Endodermal cell (in vitro differentiated cells): ENCODE measurements at places on chromosomes 7 and 10. TPM values are rescaled to one million over a fixed set of nuclear protein-coding genes. Genes with fewer than 3 reads are reported as not detected.

The NKX1-2 gene
- total RNA-seq = 2.4 and 3.3 TPM in 2 replicates

The SPDYE8 gene
- not detected in 3 replicates for total RNA-seq

The PRKCQ gene
- 21.0 and 24.3 TPM in 2 replicates for total RNA-seq

The SEMA3C gene
- total RNA-seq = 0.15 and 0.68 TPM in 2 replicates

The SPDYE1 gene
- total RNA-seq = 0.15 TPM in 1 of 2 replicates, not detected in the other

The IGF2BP3 gene
- 112 and 123 TPM in 2 replicates for total RNA-seq

GRCh38 chr7:158707610-158708009 lies 3.0 kb upstream of the NCAPG2 start:
- H3K27ac ChIP-seq = no peak overlapping the region
- no peaks in the 10 kb centered on the region for H3K36me3 ChIP-seq
- DNase-seq = peak; percentile 64
- no peak overlapping the region for H3K4me3 ChIP-seq
- H3K27me3 ChIP-seq = no peaks in the 10 kb centered on the region

DNA sequence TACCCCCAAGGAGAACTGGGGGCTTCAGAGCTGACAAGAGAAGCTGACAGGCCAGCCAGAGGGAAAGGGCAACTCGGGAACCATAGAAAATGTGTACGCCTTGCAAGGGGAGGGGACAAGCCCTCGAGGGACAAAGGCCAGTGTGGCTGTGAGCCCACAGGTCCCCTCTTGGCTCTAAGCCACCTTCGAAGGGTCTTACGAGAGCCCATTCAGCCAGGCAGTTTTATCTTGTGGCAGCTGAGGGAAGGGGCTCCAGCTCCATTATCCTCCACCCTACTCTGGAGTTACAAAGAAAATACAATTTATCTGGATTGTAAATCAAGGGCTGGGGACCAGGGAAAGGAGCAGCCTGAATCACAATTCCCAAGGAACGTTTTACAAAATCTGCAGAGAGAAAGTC lies 159.5 kb upstream of the ZMIZ1 start:
- DNase-seq = peak; percentile 29
- H3K4me3 ChIP-seq = no peak overlapping the region
- no peaks in the 10 kb centered on the region for H3K4me1 ChIP-seq
- H3K36me3 ChIP-seq = no peaks in the 10 kb centered on the region

DNA sequence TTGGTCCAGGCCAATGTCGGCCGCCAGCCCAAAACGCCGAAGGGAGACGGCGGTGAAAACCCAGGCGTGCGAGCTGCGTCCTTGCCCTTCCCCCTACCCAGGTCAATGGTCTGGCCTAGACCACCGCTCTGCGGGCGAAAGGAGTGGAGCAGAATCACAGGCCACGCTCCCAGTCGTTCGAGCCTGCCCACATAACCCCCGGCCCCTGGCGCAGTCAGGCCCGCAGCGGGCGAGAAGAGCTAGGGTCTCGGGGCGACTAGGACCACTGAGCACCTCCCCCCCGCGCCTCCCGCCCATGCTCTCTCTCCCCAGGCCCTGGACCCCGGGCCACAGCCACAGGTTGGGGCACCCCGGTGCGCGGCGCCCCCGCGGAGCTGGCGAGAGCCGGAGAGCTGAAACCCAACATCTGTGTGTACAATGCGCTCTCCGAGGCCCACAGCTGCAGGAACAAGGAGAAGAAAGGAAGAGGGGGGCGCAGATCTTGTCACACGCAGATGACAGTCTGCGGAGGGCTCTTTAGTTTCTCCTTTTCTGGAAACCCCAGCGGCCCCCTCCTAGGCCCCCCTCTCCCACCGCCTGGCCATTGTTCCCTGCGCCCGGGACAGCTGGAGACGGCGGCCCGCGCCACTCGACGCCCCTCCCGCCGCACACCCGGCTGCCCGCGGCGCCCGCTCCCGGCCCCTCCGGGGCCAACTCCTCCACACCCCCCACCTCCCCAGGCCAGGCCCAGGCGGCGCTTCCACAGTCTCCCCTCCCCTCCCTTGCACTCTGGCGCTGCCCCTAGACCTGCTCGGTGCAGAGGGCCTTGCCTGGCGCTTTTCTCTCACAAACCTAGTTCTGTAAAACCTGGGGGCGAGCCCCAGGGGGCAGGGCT lies 355.0 kb downstream of the DNAJB6 start:
- no peak overlapping the region for H3K27ac ChIP-seq
- no peaks in the 10 kb centered on the region for H3K27me3 ChIP-seq
- no peak overlapping the region for H3K4me3 ChIP-seq
- peak; percentile 74 for DNase-seq
- no peaks in the 10 kb centered on the region for H3K36me3 ChIP-seq
- H3K4me1 ChIP-seq = no peaks in the 10 kb centered on the region

- H3K27me3 ChIP-seq = no peaks in the 10 kb centered on the region
- no peak for DNase-seq
- no peak overlapping the region for H3K27ac ChIP-seq
- H3K36me3 ChIP-seq = no peaks in the 10 kb centered on the region
Measured at GRCh38 chr10:34599026-34599795, 215.9 kb downstream of the PARD3 start.

DNA sequence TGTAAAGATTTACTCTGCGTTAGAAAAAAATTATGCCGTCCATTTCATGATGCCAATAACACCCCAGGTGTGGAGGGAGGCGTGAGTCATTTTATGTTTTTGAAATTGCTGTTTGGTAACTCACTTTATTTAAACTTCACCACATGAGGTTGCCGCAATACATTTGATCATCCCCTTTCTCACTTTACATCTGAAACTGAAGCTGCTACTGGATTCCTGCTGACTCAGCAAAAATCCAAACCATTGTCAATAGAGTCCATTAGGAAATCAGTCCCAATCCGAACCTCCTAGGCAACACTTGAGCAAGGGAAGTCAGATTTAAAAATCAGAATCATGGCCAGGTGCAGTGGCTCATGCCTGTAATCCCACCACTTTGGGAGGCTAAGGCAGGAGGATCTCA lies 136.6 kb upstream of the SVIL start:
- H3K27me3 ChIP-seq = no peaks in the 10 kb centered on the region
- H3K27ac ChIP-seq = no peak overlapping the region
- no peak overlapping the region for H3K4me3 ChIP-seq
- no peaks in the 10 kb centered on the region for H3K36me3 ChIP-seq
- DNase-seq = no peak
- H3K4me1 ChIP-seq = no peaks in the 10 kb centered on the region

DNA sequence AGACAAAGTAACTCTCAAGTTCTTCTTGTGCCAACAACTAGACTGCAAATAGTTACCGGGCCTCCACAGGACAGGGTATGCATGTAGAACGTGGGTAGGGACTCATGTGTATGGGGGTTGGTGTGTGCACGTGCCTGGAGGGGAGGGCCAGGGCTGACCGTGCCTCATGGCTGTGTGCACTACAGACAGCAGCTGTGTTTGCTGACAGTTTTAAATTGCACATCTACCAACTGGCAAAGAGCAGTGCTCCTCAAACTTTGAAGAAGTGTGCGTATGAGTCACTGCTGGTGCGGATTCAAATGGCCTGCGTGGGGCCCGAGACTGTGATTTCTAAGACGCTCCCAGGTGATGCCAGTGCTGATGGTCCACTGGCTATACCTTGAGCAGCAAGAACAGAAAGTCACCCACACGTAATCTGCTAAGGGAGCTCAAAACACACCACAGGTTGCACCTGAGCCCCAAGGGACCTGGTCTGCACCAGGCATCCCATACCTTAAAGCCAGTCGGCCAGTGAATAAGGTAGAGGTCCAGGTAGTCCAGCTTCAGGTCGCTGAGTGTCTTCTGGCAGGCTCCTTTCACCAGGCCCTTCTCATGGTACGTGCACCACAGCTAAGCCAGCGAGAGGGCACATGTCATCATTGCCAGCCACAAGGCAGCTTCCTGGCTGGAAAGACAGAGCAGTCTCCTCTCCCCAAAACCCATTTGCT lies 8.5 kb downstream of the AKR1B1 start:
- no peak overlapping the region for H3K27ac ChIP-seq
- H3K27me3 ChIP-seq = no peaks in the 10 kb centered on the region
- H3K4me1 ChIP-seq = peaks cover 9% of the 10 kb centered on the region
- H3K4me3 ChIP-seq = no peak overlapping the region

- no peaks in the 10 kb centered on the region for H3K4me1 ChIP-seq
- H3K36me3 ChIP-seq = no peaks in the 10 kb centered on the region
- H3K27ac ChIP-seq = no peak overlapping the region
- no peak for DNase-seq
- no peaks in the 10 kb centered on the region for H3K27me3 ChIP-seq
Measured at GRCh38 chr10:36423821-36424248, 701.6 kb upstream of the ANKRD30A start.

- H3K36me3 ChIP-seq = no peaks in the 10 kb centered on the region
- no peak overlapping the region for H3K4me3 ChIP-seq
- no peaks in the 10 kb centered on the region for H3K27me3 ChIP-seq
- peak; percentile 95 for DNase-seq
- no peaks in the 10 kb centered on the region for H3K4me1 ChIP-seq
- no peak overlapping the region for H3K27ac ChIP-seq
Measured at GRCh38 chr7:98021588-98022351, 31.8 kb upstream of the OCM2 start.

GRCh38 chr7:67913604-67914003 lies 917.0 kb downstream of the TYW1 start:
- H3K4me3 ChIP-seq = no peak overlapping the region
- no peak for DNase-seq
- peaks cover 6% of the 10 kb centered on the region for H3K4me1 ChIP-seq
- no peak overlapping the region for H3K27ac ChIP-seq
- H3K27me3 ChIP-seq = no peaks in the 10 kb centered on the region

- no peak overlapping the region for H3K4me3 ChIP-seq
- H3K27me3 ChIP-seq = no peaks in the 10 kb centered on the region
- no peaks in the 10 kb centered on the region for H3K4me1 ChIP-seq
- no peaks in the 10 kb centered on the region for H3K36me3 ChIP-seq
- no peak overlapping the region for H3K27ac ChIP-seq
- DNase-seq = no peak
Measured at GRCh38 chr10:15570738-15571339, 148.9 kb downstream of the ITGA8 start.

- no peak for DNase-seq
- no peaks in the 10 kb centered on the region for H3K4me1 ChIP-seq
- H3K36me3 ChIP-seq = no peaks in the 10 kb centered on the region
- H3K4me3 ChIP-seq = no peak overlapping the region
- H3K27ac ChIP-seq = no peak overlapping the region
Measured at GRCh38 chr10:3407208-3407607, 234.6 kb upstream of the PITRM1 start.

DNA sequence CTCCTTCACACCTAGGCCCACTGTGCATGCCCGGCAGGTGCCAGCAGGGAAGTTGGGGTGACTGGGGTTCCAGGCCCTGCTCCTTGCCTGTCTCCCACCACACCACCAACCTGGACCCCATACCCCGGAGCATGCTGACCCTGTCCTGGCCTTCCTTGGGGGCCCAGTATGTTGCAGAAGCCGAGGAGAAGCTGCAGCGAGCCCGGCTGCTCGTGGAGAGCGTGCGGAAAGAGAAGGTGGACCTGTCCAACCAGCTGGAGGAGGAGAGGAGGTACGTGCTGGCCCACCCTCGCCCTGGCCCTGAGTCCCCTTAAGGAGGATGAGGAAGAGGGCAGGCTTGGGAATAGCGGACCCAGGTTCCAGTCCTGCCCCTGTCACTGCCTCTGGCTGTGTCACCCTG lies 70.8 kb downstream of the CLIP2 start:
- DNase-seq = no peak
- no peaks in the 10 kb centered on the region for H3K4me1 ChIP-seq
- peaks cover 60% of the 10 kb centered on the region for H3K36me3 ChIP-seq
- no peak overlapping the region for H3K27ac ChIP-seq
- H3K4me3 ChIP-seq = no peak overlapping the region

DNA sequence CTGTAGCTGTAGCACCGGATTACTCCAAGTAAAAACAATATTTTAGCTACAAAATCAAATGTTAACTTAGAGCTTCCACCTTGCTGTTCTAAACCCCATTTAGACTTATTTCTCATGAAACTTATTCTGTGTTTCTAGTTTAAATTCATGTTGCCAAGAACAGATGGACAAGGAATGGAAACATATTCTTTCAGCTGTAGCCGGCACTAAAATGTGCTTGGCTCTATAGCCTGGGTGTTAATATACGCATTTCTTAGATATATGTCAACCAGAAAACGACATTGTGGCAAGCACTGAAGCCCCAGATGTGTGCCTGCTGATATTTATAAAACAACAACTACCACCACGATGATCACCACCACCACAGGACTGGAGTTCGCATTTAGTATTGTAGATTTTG lies 190.3 kb upstream of the ETV1 start:
- DNase-seq = no peak
- H3K27ac ChIP-seq = no peak overlapping the region
- no peak overlapping the region for H3K4me3 ChIP-seq
- H3K27me3 ChIP-seq = no peaks in the 10 kb centered on the region
- H3K4me1 ChIP-seq = no peaks in the 10 kb centered on the region
- no peaks in the 10 kb centered on the region for H3K36me3 ChIP-seq

DNA sequence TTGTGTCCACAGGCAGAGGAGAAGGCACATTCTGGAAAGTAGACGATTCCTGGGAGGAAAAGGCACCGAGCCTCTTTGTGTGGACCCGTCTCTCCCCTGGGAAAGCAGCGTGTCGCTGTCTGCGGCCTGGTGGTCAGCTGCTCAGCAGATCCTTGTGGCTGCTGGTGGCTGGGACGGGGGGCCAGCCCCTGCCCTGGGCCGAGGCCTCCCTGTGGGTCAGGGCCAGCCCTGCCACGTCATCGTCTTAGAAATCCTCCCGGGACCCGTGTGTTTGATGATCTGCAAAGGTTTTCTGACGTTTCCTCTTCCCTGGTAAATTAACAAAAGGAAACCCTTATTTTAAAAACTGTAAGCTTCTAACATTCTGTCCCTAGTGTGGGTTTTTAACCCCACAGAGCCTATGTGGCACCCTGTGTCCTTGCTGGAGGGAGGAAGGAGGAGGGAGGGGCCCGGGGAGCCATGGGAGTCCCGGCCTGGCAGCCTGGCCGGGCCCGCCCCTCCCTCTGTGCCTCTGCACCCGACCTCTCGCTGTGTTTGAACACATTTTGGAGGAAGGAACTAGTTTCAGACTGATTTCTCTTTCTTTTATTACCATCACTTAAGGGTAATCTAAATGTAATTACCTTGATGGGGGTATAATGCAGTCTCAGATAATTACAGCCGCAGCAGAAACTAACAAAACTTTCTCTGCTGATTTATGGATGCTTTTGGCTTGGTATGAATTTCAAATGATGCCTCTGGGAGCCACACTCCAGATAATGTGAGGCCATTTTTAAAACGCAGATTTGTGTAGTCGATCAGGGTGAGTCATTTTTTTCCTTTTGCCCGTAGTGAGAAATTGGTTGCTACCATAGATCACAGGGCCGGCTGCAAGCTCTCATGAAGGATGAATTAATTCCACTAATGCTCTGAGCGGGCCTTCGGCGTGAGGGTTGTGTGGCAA lies 85.5 kb downstream of the NKX6-2 start:
- H3K4me1 ChIP-seq = no peaks in the 10 kb centered on the region
- H3K27me3 ChIP-seq = no peaks in the 10 kb centered on the region
- H3K36me3 ChIP-seq = no peaks in the 10 kb centered on the region
